ENCODE measurements at places on chromosomes 2 and 18.

GRCh38 chr2:218694405-218695145 is 16.1 kb upstream of the TTLL4 start:
- DNase-seq: no peak

GRCh38 chr2:241882091-241882625 is 12.6 kb downstream of the RTP5 start:
- DNase-seq: no peak

DNA sequence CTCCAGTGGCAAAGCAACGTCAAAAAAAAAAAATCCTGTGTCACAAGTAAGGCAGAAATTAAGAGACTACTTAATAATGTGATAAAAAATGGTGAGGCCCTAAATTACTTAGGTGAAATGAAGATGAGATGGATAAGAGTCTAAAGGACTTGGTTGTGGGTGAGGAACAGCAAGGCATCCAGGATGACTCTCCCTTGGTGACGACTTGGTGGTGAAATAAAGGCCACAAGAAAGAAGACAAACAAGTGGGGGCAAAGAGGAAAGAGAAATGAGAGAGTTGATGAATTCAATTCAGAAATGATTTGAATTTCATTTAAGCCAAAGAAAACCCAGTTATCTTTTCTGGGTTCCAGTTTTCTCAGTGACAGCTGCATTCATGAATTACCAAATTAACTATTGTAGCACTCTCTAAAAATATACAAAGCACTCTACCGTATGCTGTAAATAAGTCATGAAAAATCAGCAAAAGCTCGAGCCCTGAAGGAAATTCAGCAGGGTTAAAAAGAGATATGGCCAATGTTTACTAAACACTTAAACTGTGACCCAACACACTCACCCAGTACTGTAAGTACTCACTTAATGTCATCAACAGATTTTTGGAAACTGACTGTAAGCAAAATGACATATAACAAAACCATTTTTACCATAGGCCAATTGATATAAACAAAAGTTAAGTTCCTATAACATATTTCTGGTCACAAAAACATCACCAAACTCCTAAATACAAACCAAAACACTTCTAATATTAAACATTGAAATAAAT is 1.4 kb downstream of the METTL8 start:
- no peak for DNase-seq

DNA sequence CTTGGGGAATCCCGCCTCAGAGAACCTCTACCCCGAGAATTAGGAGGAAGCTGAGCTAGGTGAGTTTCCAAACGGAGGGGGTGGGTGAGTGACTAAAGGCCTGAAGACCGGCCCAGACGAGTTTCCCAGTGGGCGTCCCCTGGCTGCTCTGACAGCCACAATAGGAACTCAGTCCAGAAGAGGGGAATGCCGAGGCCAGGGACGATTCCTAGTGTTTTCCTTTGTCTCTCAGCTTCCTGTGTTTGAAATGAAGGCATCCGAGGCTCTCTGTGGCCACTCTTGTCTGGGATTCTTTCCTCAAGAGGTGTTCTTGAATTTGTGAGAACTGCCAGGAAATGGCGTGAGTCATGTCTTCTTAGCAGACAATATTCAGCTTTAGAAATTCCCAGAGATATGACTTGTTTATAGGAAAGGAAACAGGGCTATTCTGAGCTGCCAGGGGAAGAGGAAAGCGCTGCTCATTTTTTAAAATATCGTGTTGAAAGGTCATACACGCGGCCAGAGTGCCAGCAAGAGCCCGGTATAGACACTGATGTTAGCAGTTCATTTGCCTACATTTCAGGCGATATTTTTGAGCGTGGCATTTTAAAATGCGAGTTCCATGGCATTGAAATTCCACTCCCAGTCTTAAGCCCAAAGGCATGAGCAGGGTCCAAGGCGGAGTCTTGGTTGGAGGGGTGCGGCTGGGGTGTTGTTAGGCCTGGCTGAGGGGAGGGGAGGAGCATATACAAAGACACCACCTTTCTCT is 169.1 kb upstream of the KLF7 start:
- no peak for DNase-seq

DNA sequence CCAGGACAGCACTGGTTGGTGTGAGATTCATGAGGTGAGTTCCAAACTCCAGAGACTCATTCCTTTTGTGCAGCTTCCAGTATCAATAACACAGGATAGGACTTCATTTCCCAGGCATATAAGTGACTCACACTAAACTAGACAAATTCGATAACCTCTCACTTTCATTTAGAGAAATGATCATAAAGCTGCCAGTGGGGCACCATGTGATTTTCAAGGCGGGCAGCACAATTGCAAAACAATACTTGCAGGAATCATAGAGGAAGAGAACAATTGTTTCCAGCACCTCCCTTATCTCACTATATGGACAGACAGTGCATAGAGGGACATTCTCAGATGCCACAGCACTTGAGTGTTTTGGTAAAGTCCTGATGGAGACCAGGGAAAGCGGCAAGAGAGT is 31.3 kb upstream of the DNAH7 start:
- DNase-seq: no peak
